Left hindlimb (tissue), 1 donor: ENCODE measurements at places on chromosomes 4 and X.

DNA sequence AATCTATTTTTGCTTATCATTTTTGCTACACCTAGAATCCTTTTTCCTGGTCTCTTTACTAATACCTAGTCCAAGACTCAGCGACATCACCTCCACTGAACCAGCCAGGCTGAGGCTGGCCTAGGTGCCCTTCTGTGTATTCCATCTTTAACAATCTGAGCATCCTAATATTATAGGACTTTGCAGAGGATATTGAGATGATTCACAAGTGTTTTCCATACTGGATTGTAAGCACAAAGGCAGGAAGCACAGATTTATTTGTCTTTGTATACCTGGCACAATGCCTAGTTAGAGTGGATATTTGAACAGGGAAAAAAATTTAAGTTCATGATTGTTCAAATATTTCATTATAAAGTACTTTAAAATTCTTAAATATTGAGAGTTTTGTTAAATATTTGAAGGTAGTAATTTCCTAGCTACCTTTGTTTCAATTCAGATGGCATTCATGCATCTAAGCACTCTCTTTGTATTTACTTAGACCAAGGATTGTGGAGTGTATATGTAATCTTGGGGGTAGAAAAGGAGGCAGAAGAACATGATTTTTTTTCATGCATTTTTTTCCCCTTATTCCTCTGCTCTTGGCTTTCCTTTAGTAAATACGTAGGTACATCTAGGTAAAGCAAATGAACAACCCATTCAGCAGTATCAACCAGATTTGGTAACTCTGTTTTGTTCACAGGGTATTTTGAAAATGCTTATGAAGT is 18.4 kb downstream of the SMARCA5 start:
- DNase-seq = no peak

DNA sequence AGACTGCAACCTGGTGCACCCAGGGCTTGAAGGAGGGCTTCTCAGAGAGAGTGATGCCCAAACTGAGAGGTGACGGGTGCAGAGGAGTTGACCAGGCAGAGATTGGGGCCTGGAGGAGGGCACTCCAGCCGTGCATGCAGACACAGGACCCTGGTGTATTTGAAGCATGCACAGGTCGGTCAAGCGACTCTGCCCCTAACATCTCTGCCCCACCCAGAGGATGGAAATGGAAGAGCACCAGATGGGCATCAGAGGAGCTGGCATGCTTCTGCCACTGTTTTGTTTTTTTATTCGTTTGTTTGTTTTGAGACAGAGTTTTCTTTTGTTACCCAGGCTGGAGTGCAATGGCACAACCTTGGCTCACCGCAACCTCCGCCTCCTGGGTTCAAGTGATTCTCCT is 320.9 kb downstream of the EVC2 start:
- DNase-seq = no peak

- no peak for DNase-seq
These were observed 540.9 kb downstream of the PPARGC1A start for GRCh38 chr4:23348789-23349498.

DNA sequence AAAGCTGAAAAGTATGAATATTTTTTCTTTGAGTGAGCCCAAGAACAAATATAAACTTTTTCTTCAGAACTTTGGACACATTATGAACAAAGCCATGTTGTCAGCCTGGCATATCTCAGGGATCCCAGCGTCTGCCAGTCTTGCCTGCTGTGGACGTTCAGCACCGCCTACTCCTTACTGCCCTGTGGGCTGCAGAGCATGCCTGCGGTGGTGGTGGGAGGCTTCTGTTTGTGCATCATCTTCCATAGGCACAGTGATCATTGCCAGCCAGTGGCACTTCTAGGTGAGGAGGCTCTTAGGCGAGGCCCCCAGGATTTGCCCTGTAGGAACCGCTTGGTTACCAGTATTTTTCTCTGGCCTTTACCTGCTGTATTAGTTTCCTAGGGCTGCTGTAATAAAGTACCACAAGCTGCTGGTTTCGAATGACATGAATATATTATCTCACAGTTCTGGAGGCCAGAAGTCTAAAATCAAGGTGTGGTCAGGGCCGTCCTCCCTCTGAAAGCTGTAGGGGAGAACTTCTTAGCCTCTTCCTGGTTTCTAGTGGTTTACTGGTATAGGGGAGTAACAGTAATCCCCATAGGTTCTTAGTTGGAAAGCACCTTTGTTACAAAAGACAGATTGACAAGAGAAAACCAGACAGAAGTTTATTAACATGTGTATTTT is 15.4 kb downstream of the ANXA3 start:
- DNase-seq = no peak

DNA sequence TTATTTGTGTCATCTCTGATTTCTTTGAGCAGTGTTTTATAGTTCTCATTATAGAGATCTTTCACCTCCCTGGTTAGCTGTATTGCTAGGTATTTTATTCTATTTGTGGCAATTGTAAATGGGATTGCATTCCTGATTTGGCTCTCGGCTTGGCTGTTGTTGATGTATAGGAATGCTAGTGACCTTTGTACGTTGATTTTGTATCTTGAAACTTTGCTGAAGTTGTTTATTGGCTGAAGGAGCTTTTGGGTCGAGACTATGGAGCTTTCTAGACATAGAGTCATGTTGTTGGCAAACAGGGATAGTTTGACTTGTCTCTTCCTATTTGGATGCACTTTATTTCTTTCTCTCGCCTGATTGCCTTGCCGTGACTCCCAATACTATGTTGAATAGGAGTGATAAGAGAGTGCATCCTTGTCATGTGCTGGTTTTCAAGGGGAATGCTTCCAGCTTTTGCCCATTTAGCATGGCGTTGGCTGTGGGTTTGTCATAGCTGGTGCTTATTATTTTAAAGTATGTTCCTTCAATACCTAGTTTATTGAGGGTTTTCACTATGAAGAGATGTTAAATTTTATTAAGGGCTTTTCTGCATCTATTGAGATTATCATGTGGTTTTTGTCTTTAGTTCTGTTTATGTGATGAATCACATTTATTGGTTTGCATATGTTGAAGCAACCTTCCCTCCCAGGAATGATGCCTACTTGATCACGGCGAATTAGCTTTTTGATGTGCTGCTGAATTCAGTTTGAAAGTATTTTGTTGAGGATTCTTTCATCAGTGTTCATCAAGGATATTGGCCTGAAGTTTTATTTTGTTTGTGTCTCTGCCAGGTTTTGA is 72.7 kb upstream of the BOD1L1 start:
- no peak for DNase-seq

- DNase-seq = no peak
These were observed 25.2 kb upstream of the NPFFR2 start for GRCh38 chr4:72006586-72006985.

DNA sequence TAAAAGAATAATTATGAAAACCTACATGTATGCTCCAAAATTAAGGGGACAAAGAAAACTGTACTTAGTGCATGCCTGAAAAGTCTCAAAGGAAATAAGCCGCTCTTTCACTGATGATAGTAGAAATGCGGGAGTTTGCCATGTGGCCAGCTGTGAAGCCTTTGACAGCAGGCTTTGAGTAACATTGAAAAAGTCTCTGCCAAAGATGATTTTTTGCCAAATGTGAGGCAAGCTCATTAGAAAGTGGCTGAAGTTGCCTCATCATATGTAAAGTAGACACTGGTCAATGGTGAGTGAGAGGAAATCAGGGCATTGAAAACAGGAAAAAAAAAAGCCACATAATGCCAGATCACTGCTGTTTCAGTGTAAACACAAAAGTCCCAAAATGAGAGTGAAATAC is 2360.1 kb downstream of the PCDH7 start:
- no peak for DNase-seq

DNA sequence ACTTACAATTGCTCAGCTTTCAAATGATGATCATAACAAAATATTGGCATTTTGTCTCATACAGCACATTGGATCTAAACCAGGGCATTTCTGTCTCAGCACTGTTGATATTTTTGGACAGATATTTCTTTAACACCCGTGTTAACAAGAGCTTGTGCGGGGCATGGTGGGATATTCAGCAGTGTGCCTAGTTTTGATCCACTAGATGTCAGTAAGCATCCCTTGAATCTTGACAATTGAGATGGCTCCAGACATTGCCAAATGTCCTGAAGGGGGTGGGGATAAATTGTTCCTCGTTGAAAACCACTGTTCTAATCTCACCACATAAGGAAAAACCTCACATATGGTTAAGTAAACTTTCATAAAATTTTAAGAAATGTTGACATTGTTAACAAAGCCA is 806.3 kb downstream of the STIM2 start:
- DNase-seq = no peak

GRCh38 chr4:27966664-27967063 is 1106.0 kb downstream of the STIM2 start:
- no peak for DNase-seq

GRCh38 chrX:37357436-37357835 is 8.3 kb downstream of the PRRG1 start:
- DNase-seq = no peak

- DNase-seq = peak; percentile 73
These were observed 7.3 kb upstream of the OPN1LW start for GRCh38 chrX:154136627-154137161.

DNA sequence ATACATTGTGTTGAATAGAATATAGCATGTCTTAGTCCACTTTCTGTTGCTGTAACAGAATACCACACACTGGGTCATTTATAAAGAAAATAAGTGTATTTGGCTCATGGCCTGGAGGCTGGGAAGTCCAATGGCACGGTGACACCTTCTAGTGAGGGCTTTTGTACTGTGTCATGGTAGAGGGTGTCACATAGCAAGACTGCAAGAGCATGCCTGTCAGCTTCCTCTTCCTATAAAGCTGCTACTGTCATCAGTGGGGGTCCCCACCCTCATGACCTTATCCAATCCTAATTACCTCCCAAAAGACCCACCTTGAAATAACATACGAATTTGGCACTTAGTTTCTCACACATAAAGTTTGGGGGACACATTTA is 193.2 kb downstream of the PTTG2 start:
- no peak for DNase-seq

- no peak for DNase-seq
These were observed 13.8 kb downstream of the USP46 start for GRCh38 chr4:52645300-52645699.

GRCh38 chrX:153547195-153547594 is 29.8 kb downstream of the ATP2B3 start:
- no peak for DNase-seq

- DNase-seq = no peak
These were observed 145.5 kb downstream of the SHOX start for GRCh38 chrX:776061-776460.

- no peak for DNase-seq
These were observed 137.2 kb upstream of the ETNPPL start for GRCh38 chr4:108900018-108900580.

DNA sequence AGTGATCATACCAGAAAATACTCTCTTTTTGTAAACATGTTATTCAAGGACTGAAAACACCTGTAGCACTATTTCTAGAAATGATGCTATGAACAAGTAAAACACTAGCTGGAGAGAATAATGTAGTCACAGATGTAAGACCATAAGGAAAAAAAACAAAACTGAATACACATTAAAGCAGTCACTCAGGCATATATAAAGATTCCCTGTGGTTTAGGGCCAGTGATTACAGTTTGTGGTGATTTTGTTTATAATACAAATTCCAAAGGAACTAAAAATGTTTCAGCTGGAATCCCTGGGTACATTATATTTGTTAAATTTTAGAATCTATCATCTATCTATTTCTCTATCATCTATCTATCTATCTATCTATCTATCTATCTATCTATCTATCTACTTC is 777.8 kb upstream of the FRG1 start:
- no peak for DNase-seq
